Activated gamma-delta T cell (primary cell): ENCODE measurements at places on chromosomes 11 and 22.

DNA sequence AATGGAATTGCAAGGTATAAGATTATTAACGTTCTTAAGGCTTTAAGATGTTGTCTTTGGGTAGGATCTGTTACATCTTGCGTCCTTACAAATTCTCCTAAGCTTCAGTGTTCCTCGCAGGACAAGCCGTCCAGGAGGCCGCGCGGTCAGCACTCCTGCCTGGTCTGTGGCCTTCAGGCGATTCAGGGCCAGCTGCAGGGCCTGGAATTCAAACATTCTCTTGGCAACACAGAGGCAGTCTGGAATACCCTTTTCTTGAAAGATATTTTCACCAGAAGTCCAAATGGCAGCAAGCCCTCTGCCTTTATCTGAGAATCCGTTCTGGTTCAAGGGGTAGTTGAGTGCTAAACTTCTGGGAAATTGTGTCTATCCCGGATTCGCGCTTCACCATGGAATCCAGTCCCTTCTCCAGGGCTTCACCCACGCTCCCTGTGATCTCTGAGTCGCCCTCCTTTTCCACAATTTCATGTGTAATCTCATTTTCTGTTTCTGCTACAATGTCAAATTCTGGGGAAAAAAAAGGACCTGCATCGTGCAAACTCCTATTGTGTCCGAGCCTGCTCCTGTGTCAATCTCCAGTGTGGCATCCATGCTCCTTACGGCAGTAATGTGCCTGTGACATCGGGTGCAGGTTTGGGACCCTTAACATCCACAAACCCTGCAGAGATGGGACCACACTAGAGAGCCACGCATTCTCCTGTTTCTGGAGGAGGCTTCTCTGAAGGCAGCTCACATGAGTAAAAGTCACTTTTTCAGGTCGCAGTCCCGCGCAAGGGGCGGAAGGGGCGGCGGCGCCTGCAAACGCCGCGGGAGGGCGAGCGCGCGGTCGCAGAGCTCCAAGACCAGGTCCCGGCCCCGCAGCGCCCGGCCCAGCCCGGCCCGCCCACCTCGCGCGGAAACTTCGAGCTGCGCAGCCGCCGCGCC is 25.4 kb upstream of the SORL1 start:
- DNase-seq = peak; percentile 42

GRCh38 chr11:94787801-94788200 is 19.6 kb downstream of the AMOTL1 start:
- DNase-seq = no peak

DNA sequence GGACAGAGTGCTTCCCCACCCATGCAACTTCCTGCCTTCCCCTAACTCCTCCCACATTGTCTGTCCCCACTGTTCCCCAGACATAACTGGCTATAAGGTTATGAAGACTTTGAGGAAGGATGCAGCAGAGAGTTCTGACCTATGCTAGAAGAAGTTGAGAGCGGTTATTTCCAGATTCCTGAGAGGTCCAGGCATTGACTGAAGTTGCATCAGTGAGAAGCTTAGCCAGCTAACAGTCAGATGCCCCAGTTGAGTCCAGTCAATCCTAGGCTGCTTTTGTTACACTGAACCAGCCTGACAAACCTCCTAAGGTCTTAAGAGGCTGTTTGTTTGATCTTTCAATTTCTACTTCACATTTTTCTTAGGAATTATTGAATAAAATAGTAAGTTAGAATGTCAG is 937.9 kb upstream of the CCDC90B start:
- DNase-seq = no peak

DNA sequence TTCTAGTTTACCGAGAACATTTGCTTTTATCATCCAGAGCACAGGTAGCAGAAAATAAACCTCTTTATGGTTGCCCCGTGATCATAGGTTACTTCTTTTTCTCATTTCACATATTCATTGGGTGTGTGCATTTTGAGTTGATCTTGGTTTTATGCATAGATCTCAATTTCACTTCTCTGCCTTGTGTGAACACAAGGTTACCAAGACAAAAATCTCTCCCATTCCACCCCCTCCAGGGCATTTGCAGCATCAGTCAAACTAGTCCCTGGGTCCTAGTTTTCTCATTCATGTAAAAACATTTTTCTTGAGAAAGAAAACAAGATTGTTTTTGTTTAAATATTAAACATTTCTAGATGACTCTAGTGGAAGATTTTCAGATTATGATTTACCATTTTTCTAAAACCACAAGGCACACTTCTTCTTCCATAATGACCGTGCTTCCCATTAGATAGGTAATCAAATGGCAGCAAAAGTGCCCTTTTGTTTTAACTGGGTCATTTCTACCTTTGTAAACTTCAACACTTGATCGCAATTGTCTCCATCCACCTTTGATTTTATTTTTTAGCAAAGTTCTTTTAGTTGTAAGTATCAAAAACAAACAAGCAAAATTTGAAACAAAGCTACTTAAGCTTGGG is 526.6 kb upstream of the CADM1 start:
- DNase-seq = no peak

- DNase-seq = no peak
These were observed 69.2 kb downstream of the SCUBE1 start for GRCh38 chr22:43273902-43274484.

- DNase-seq = no peak
These were observed 39.2 kb downstream of the BIRC2 start for GRCh38 chr11:102386136-102386734.

- DNase-seq = no peak
These were observed 43.7 kb upstream of the TOP3B start for GRCh38 chr22:22026157-22026831.

- DNase-seq = no peak
These were observed 548.3 kb downstream of the MIAT start for GRCh38 chr22:27205492-27206373.

DNA sequence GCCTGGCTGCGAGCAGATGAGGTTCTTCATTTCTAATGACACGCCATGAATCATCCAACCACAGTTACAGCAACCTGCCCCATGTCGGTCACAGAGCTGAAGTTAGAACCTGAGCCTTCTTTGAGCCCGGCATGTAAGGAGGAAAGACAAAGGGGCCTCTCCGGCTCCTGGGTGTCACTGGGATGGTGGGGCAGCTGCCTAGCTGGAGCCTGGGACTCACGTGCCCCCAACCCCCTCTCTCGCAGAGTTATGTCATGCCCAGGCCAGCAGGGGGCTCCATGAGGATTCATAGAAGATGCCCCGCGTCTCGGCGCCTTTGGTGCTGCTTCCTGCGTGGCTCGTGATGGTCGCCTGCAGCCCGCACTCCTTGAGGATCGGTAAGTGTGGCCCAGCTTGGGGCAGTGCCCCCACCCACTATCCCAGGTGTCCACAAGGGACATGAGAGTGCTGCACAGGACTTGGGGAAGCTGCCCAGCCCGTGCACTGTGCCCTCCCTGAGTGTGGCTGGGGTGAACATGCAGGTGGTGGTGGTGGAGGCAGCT is 148.5 kb downstream of the GRIK4 start:
- DNase-seq = no peak

GRCh38 chr11:67411785-67412152 is 3.7 kb upstream of the CARNS1 start:
- no peak for DNase-seq

DNA sequence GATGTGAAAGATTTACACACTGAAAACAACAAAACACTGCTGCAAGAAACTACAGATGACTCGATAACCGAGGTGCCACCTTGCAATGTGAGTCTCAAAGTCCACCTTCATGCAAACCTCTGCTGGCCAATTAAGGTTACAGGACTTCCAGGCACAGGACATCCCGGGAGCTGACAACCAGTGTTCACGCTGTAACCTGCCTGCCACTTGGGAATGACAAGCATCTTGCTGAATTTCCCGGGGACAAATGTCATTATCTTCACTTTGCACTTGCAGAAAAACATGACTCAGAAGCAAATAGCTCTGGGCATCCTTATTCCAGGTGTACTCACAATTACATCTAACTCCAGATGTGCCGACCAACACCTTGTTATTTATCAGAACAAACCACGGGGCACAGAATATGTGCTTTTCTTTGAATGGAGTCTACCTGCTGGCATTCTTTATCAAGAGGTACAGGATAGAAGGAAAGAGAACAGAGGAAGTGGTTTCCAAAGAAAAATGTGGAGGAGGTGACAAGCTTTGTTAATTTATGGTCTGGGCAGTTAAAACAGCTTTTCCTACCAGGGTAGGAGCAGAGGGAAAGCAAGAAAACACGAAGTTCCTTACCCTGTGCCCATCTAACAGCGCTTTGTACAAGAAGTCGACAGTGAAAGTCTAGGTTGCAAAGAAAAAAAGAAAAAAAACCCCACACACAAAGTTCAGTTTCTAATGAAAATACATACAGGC is 72.3 kb downstream of the SHANK2 start:
- no peak for DNase-seq
